WTC11 (cell line): ENCODE measurements at places on chromosomes 12 and 14. TPM values are rescaled to one million over a fixed set of nuclear protein-coding genes. Genes with fewer than 3 reads are reported as not detected.

The TAS2R9 gene
- total RNA-seq, result not detected in 3 replicates

The TRPV4 gene
- total RNA-seq, result 2.9 to 5.4 TPM (median 5.1 TPM) in 3 replicates

- DNase-seq, result no peak
Measured at GRCh38 chr14:105366386-105367074, 31.8 kb upstream of the TEX22 start.

DNA sequence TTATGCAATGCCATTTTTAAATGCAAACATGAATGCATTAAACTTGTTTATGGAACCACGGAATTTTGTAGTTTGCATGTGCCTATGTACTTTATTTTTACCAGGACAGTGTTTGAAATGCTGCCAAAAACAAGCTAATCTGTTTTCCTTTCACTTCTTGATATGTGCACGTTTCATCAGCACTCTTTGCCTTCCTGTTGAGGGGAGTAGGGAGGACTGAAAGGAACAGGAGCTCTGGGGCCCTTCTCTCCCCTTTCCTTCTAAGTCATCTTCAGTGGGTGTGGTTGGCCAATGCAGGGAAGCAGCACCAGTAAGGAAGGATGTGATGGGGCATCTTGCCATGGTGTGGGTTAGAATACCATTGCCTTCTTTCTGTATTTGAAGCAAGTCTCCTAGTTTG is 12.1 kb upstream of the PPP4R4 start:
- DNase-seq, result no peak
